ENCODE measurements at places on chromosomes 6 and 20.

GRCh38 chr20:46040902-46041535, 12.0 kb downstream of the SLC12A5 start:
- DNase-seq, result peak; percentile 39

GRCh38 chr6:147177286-147177685, 26.9 kb upstream of the STXBP5 start:
- DNase-seq, result peak; percentile 5

GRCh38 chr20:62367633-62368391, 700 bp upstream of the LAMA5 start:
- DNase-seq, result no peak

DNA sequence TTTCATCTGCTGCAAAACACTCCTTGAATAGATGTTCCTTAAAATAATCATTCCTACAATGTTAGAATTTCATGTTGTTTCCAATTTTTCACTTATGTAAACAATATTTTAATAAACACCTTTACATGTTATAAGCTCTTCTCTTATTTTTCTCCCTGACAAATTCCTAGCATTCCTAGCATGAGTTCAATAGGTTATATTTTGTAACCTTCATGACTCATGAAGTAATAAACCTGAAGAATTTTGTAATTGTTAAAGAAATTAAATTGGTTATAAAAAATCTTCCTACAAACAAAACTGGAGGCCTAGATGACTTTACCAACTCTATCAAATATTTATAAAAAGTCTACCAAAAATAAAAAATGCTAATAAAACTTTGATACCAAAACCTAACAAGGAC, 66.3 kb downstream of the NT5E start:
- DNase-seq, result peak; percentile 23

DNA sequence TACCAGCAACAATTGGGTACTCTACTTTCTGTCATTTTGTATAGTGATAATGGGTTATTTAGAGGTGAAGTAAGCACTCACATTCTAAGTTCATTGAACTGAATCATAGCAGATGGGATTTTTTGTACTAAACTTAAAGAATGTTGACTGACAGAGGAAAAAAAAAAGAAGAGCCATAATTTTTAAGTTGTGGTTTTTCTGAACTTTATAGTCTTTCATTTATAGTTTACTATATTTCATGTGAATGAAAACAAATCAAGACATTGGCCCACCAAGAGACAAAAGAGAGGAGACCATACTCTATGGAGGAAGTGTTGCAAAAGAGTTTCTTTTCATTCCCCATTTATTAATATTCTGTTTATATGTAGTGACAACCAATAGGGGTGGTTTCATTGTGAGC, 685.7 kb downstream of the BCKDHB start:
- no peak for DNase-seq

DNA sequence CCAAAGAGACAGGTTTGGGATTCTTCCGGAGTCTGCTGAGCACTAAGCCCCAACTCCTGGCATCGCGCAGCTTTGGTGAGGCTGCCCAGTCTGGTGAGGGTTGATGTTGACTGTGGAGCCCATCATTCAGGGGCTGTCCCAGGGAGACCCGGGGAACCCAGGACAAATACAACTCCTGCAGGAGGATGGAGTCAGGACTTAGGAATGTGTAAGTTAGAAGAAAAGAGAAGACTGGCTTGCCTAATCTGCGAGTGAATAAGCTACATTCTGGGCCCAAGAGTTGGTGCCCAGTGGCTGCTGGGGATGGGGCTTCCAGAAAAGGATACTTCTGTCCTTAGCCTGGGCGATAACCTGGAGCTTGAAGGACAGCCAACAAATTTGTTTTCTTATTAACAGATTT, 47.9 kb downstream of the STK35 start:
- DNase-seq, result peak; percentile 10

DNA sequence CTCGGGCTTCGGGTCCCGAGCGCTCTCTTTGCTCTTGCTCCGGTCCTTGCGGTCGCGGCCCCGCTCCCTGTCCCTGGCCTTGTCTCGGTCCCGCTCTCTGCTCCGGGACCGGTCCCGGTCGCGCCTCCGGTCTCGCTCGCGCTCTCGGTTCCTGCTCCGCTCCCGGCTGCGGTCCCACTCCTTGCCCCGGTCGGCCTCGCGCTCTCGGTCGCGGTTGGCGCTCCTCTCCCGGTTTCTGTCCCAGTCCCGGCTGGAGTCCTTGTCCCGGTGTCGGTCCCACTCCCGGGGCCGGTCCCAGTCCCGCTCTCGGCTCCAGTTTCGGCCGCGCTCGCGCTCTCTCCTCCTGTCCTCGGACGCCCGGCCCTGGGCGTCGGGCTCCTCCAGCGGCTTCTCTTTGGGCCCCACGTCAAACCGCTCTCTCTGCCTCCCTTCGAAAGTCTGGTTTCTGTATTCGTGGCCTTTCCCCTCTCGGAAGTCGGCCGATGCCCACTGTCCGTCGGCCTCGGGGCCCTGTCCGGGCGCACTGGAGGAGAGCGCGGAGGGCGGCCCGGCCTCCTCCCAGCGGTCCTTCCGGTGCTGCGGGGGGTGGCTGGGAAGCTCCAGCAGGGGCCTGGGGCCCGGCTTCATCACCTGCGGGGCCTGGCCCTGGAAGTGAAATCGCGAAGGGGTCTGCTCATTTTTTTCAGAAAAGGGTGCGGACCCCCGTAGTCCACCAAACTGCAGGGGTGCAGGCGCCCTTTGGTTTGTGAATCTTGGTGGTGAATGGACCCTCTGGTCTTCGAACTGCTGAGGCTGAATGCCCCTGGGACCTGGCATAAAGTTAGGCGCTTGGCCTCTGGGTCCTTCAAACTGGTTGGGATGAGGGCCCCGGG, 17.9 kb upstream of the TCFL5 start:
- DNase-seq, result no peak

- peak; percentile 100 for DNase-seq
Measured at GRCh38 chr6:158057213-158057987, 75.7 kb downstream of the SYNJ2 start.

DNA sequence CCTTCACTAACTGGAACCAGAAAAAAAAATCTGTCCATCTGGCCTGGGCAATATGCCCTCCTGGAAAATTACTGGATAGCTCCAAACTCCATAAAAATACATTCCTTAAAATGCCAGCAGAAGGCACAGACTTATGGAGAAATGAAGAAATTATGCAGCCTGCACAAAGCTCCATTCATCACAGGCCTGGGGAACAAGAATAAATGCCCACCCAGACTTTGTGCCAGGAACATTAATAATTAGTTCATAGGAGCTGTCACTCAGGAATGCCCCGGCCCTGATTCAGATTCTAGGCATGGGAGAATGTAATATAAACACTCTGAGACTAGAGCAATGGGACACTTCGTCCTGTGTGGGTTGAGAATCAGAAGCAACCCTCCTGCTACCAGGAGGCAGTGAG, 199.3 kb downstream of the OTOR start:
- DNase-seq, result no peak

GRCh38 chr6:14524319-14524718, 406.7 kb downstream of the CD83 start:
- DNase-seq, result no peak

GRCh38 chr6:111871725-111872400, 1.4 kb downstream of the FYN start:
- peak; percentile 48 for DNase-seq

- DNase-seq, result no peak
Measured at GRCh38 chr20:37850724-37851355, 52.1 kb upstream of the VSTM2L start.

DNA sequence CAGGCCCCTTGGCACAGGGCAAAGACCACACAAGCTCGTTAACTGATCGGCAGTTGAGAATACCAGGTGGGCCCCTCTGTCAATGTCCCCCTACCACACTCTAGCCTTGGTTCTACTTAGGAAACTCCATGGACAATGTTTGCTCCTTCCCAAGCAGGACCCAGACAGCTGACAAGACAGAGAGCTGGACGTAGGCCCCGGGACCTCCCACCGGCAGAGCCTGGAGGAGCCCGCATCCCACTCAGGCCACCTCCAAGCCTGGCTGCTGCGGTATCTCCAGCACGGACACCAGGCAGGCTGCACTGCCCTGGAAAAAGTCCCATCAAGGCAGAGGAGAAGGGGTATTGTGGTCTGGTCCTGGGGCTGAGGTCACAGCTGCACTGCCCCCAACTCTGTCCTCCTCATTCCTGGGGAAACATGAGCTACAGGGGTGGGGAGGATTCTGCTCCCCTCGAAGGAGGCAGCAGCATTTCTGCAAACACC, 6.2 kb upstream of the GRM4 start:
- DNase-seq, result no peak

GRCh38 chr20:60139663-60140446, 181.6 kb downstream of the CDH26 start:
- DNase-seq, result no peak

DNA sequence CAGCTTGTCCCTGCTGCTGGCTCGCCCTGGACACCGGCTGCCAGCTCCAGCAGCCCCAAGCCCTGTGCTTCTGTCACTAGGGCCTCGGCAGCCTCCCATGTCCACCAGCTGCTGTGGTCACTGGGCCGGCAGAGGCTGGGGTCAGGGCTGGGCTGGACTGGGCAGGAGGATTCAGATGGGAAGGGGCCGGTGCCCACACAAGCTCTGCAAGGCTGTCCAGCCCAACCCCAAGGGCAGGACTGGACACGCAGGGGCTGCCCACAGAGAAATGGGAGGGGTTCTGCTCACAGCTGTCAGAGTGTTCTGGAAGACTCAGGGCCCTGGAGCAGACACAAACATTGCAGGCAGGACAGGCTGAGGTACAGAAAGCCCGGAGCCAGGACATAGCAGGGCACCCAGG, 65.6 kb downstream of the ADNP start:
- no peak for DNase-seq

- DNase-seq, result no peak
Measured at GRCh38 chr6:144578385-144579350, 293.5 kb downstream of the UTRN start.

GRCh38 chr6:33410711-33411631, at the start of gene PHF1:
PHF1 (plus strand) TSS chr6:33411014; CDS start chr6:33412264, 1,250 bp downstream.
- peak; percentile 68 for DNase-seq

- no peak for DNase-seq
Measured at GRCh38 chr6:73083886-73084285, 141.4 kb downstream of the KHDC1L start.

GRCh38 chr20:50680105-50680960, 11.0 kb downstream of the RIPOR3 start:
- no peak for DNase-seq

- DNase-seq, result no peak
Measured at GRCh38 chr6:116059713-116060571, 749 bp downstream of the FRK start.

DNA sequence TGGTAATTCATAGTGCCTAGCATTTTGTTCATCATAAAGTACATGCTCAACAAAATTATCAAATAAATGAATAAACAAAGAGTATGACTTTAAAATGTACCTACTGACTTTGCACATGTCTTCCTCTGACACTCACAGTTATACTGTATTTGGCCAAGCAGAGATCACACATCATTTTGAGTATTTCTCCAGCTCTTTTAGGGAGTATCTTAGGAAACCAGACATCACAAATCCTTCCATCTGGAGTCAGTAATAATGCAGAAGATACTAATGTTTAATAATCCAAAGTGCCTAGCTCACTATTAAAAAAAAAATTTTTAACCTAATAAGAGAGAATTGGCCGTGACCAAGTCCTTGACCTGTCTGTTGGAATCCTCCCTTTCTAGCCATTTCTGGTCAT, 154.6 kb downstream of the ZNF217 start:
- DNase-seq, result no peak

DNA sequence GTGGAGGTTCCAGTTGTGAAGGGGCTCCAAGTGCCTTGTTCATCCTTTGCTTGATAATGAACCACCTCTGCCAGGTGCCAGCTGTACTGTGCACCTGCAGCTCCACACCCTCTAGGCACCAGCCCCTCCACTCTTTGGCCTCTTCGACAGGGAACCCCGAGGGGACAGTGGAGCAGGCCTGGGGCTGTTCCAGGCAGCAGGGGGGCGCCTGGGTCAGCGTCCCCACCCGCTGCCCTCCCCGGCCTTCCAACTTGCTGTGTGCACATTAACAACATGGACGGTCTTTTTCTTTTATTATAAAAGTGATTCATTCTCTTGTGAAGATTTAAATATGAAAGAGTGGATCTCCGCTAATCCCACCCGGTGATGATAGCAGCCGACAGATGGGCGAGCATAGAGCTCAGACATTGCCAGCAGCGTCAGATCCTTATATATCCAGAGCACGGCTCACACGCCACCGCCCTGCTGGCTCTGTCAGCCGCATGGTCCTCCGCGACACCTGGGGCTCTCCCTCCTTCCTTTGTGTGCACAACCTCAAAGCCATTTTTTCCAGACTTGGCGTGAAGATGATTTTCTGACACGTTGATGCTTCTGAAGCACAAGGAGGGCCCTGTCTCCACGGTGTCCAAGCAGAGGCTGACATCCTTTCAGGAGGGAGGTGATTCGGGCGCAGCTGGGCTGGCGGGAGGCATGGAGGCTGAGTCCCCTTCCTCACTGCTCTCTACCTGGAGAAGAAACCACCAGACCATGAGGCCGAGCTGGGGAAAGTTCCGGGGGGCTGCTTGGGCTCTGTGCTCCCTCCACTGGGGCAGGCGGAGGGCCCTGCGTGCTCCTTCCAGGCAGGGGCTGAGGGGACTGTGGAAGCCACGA, 22.2 kb upstream of the MRGBP start:
- no peak for DNase-seq

- DNase-seq, result peak; percentile 24
Measured at GRCh38 chr6:82270881-82271635, 23.5 kb upstream of the IBTK start.

GRCh38 chr20:9609887-9610502, 95.6 kb downstream of the LAMP5 start:
- peak; percentile 54 for DNase-seq

- no peak for DNase-seq
Measured at GRCh38 chr6:25219216-25219916, 59.8 kb upstream of the CARMIL1 start.

DNA sequence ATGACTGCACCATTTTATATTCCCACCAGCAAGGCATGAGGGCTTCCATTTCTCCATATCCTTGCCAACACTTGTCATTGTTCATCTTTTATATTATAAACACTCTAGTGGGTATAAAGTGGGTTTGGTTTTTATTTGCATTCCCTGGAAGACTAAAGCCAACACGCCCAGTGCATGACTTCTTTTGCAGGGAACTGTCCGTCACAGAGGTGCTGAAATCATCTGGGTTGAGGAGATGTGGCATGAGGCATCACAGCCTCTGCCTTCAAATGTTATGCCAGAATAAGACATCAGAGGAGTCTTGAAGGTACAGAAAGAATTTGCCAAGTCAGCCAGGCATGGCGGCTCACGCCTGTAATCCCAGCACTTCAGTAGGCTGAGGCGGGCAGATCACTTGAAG, 29.9 kb upstream of the FAM210B start:
- no peak for DNase-seq

DNA sequence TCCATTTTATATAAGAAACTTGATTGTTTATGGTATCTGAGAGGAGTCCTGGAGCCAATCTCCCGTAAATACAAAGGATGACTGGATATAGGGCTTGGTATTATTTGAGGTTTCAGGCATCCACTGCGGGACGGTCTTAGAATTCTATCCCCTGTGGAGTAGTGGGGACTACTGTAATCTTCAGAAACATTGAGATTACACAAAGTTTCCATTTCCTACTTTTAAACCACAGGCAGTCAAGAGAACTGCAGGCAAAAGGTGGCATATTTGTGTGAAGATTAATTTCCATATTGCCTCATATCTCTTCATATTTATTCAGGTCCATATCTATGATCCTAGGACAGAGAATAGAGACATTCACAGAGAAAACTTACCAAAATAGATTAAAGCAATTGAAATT, 586.2 kb downstream of the PHF3 start:
- no peak for DNase-seq
